ENCODE measurements at places on chromosomes 2 and 18. TPM values are rescaled to one million over a fixed set of nuclear protein-coding genes. Genes with fewer than 3 reads are reported as not detected.
A peak's percentile ranks its signal among the peaks of the same experiment; 100 is the strongest.

Gene POTEJ
- polyA plus RNA-seq, result not detected

DNA sequence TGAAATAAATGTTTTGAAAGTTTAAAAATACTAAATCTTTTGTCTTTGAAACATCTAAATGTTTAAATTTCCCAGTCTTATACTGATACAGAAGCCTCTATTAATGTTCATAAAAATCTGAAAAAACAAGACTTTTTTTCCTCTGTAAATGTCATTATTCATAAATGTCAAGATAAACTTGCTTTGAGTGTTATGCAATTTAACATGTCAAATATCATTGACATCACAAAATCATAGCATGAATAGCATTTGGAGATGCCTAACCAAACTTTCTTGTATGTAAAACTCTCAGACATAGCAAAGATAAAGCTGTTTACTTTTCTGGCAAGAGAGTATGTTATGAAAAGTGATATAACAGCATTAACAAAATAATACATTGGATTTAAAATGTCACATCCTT lies 128.0 kb upstream of the CDH19 start:
- no peak for DNase-seq

DNA sequence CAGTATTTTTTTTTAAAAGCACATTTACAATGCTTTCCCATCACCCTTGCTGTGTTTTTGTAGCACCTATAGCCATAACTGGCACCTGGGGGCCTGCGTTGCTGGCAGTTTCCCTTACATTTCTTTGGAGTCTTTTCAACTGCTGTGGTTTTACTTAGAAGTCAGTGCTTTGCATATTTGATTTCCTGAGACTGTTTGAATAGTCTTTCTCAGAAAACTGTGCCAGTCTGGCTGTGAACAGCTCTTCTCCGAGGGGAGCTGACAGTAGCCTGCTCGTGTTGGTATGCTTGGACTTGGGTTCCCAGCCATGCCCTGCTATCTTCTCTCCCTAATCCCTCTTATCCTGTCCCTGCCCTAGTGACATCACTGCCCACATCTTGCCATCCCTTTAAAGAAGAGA lies 81.5 kb downstream of the DPP4 start:
- peak; percentile 45 for DNase-seq

Gene DNER
- 2.4 TPM for polyA plus RNA-seq

DNA sequence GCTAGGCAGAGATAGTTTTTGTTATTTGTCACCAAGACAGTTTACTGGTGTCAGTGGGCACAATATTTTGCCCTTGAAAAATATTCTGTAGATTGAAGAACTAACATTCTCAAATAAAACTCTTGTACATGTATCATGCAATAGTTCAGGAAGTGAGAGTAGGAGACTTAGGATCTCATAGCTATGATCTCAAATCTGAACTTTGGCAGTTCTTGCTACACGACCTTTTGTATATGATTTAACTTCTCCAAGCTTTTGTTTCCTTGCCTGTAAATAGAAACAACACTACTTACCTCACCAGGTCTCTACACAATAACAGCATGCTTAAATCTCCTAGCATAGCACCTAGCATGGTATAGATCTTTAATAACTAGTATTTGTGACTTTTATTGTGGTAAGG lies 219.9 kb downstream of the ICOS start:
- no peak for DNase-seq

GRCh38 chr2:238596571-238597551 lies 170.1 kb downstream of the ASB1 start:
- peak; percentile 9 for DNase-seq

DNA sequence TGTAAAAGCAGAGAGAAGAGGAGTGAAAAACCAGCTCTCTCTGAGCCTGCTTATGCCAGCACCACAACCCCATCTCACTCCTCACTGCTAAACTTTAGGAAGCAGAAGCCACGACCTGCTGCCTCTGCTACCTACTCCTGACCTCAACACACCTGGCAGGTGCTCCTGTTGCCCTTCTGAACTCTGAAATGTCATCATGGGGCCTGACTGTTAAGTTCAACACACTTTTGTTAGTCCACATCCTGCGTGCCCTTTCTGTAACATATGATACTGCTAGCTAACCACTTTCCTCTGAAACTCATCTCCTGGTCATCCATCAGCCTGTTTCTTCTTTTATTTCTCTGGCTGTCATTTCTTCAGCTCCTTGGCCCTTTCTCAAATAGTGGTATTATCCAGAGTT lies 118.1 kb downstream of the EPB41L3 start:
- peak; percentile 11 for DNase-seq

Gene SNED1
- polyA plus RNA-seq, result 0.45 TPM

GRCh38 chr2:183093857-183094657 lies 15.5 kb downstream of the DUSP19 start:
- no peak for DNase-seq

Gene MYO1B
- 8.6 TPM for polyA plus RNA-seq

Gene NPHP1
- 0.27 TPM for polyA plus RNA-seq

DNA sequence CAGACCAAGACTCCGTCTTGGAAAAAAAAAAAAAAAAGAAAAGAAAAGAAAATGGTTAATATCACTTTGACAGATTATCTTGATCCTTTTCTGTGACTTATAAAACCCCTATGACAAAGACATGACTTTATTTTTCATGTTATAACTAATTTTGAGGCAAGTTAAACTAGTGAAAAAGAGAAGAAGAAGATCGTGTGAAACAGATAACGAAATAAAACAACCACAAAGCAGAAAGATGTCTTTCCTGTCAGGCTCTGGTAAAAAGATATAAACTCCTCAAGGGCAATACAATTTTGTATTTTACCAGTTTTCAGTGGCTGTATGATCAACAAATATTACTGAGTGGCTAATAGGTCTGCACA lies 13.4 kb upstream of the RBMS1 start:
- peak; percentile 13 for DNase-seq

GRCh38 chr2:85750587-85751575 lies 2.9 kb upstream of the ATOH8 start:
- DNase-seq, result peak; percentile 49

- DNase-seq, result no peak
Observed at GRCh38 chr2:112065966-112066365, 10.9 kb downstream of the TMEM87B start.

Gene CRYBA2
- polyA plus RNA-seq, result 1.3 TPM

DNA sequence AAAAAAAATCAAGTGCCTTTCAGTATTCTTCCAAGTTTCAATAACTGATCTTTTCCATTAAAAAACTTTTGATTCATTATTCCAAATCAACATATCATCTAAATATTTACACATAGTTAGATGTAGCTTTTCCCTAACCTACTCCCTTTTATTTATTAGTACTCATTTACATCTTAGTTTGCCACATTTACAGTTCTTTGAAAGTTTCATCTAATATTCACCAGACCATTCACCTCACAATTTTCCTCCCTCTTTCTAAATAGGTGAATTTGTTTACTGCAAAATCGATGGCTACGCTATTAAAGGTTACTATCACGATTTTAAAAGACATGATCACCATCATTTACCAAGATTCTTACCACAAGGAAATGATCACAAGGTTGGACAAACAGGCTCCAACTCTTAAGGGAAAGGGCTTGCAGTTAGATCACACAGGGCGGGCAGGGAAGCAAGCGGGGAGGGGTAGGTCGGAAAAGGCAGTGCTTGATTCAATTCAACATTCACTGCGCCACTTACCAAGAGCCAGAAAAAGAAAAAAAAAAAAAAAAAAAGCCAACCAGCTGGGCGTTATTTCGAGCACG lies 654 bp upstream of the MARCHF7 start:
- DNase-seq, result no peak

Gene DAW1
- 0.07 TPM for polyA plus RNA-seq

DNA sequence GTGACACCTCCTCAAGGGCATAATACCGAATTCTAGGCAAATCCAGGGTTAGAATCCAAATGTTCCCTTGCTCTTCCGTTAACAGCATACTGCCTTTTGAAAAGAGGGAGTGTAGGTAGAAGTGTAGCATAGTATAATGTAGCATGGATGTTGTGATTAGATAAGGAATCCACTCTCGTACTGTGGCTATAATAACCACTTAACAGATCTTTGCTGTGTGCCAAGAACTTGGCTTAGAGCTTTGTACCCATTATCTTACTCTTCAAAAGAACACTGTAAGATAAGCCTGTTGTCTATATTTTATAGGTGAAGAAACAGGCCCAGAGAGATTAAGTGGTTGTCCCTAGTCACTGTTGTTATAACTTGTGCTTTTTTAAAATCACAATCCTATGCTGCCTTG lies 24.2 kb downstream of the WDR75 start:
- peak; percentile 23 for DNase-seq

Gene TRIM43
- polyA plus RNA-seq, result not detected

Gene PASK
- 5.9 TPM for polyA plus RNA-seq

Gene POMC
- 0.67 TPM for polyA plus RNA-seq

DNA sequence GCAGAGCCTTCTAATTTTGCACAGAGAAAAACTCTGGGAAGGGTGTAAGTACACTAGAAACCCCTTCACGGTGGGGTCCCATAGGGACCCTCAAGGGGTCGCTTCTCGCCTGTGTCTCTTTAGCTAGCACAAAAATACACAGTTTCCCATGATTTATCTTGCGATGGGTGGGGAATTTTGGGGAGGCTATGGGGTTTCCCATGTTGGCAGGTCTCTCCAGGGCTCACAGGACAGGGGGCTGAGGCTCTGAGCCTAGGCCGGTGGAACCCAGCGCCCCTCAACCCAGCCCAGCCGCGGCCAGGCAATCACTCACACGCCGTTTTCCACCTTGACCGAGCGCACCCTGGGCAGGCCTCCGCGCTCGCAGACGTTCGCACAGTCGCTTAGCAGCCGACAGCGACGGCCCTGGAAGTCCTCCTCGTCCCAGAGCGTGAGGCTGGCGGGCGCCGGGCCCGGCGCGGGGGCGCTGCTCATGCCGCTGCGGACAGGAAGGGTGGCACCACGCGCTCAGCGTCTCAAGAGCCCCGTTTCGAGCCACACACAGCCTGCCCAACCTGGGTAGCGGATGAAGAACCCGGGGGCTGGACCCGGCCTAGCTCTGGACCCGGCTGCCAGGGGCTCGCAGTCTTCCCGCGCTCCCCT lies 398 bp downstream of the CRYBA2 start:
- DNase-seq, result no peak

DNA sequence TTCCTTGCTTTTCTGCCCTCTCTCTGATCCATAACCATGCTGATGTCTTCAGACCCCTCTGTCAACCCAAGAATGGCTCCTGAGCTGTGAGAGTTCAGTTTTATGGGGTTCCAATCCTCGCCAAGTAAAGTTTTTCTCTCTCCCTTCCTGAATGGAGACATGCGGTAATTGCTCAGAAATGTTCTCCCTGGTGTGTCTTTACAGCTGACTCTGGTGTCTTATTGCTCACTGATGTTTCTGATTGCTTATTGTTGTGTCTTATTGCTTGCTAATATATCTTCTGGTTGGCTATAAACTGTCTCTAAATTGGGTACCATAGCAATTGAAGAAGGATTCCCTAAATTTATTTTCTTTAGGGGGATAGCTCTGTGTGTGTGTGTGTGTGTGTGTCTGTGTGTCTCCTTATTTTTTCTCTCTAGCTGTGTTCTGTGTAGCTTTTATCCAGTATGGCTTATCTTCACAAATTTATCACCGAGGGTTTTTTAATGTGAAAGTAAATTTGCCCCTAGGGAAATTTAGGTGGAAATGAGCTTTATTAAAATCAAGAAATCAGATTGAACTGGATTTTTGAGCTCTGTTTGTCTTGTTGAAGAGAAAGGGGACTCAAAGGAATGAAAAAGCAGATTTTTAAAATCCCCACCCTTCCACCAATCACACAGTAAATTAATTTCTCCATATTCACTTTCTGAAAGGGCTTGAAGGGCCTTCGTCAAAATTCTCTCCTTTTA lies 19.5 kb downstream of the MGAT5 start:
- no peak for DNase-seq
